CD4-positive, alpha-beta T cell treated with Interleukin-6 at 100 ng/mL for 8 hours (primary cell): ENCODE measurements at places on chromosomes 1 and 21.
A peak's percentile ranks its signal among the peaks of the same experiment; 100 is the strongest.

- DNase-seq: no peak
These were observed 235.9 kb downstream of the TPR start for GRCh38 chr1:186139115-186139514.

DNA sequence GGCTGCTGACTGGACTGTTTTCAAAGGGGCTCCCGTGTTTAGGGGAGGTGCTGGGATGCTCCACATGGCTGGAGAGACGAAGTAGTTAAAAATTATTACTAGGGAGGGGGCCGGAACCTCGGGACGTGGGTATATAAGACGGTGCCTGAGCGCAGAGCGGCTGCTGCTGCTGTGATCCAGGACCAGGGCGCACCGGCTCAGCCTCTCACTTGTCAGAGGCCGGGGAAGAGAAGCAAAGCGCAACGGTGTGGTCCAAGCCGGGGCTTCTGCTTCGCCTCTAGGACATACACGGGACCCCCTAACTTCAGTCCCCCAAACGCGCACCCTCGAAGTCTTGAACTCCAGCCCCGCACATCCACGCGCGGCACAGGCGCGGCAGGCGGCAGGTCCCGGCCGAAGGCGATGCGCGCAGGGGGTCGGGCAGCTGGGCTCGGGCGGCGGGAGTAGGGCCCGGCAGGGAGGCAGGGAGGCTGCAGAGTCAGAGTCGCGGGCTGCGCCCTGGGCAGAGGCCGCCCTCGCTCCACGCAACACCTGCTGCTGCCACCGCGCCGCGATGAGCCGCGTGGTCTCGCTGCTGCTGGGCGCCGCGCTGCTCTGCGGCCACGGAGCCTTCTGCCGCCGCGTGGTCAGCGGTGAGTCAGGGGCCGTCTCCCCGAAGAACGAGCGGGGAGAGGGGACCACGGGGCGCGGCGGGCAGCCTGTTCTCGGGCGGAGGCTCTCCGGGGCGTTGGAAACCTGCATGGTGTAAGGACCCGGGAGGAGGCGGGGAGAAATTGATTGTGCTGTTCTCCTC is at the start of gene CHODL:
TSS of gene CHODL (plus strand) at position 163 of the 793 bp plus-strand sequence. CDS start at position 554, 391 bp downstream.
- no peak for DNase-seq

- no peak for DNase-seq
These were observed 6.0 kb upstream of the DUSP10 start for GRCh38 chr1:221747839-221748238.

DNA sequence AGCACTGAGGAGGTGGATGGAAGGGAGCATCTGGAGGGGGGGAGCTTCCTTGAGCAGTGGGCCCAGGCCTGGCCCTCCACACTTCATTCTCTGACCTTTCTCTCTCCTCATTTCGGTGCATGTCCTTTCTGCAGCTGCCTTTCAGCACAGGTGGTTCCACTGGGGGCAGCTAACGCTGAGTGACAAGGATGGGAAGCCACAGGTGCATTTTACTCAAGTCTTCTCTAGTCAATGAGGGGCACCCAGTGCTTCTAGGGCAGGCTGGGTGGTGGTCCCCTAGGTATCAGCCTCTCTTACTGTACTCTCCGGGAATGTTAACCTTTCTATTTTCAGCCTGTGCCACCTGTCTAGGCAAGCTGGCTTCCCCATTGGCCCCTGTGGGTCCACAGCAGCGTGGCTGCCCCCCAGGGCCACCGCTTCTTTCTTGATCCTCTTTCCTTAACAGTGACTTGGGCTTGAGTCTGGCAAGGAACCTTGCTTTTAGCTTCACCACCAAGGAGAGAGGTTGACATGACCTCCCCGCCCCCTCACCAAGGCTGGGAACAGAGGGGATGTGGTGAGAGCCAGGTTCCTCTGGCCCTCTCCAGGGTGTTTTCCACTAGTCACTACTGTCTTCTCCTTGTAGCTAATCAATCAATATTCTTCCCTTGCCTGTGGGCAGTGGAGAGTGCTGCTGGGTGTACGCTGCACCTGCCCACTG is 43.2 kb downstream of the YARS1 start:
- no peak for DNase-seq

GRCh38 chr1:170530972-170531757 is 801 bp upstream of the GORAB start:
- no peak for DNase-seq

GRCh38 chr21:44571844-44572782 is 1.4 kb upstream of the KRTAP10-4 start:
- DNase-seq: no peak

DNA sequence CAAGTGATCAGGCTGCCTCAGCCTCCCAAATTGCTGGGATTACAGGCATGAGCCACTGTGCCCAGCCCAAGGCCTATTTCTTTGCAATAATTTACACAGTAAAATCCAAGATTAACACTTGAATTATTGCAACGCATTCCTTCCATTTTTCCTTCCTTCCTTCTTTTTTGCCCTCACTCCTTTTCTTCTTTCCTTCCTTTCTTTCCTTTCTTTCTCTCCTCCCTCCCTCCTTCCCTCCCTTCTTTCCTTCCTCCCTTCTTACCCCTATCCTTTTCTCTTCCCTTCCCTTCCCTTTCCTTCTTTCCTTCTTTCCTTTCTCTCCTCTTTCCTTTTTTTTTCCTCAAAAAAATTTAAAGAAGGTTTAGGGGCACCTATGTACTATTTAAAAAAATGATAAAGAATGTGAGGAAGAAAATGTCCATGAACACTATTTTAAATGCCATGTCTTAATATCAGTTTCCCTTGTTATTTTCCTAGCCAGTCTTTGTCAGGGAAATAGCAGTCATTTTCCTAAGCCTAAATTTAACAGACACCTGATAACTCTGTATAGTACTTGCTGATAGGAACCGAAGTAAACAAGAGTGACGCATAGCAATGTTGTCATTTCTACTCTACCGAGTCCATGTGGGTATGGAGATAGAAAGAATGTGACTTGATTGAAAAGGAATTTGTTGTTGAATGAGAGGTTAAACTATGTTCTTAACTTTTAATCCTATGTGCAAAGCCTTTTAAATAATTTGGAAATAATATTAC is 79.8 kb upstream of the HMCN1 start:
- DNase-seq: no peak

DNA sequence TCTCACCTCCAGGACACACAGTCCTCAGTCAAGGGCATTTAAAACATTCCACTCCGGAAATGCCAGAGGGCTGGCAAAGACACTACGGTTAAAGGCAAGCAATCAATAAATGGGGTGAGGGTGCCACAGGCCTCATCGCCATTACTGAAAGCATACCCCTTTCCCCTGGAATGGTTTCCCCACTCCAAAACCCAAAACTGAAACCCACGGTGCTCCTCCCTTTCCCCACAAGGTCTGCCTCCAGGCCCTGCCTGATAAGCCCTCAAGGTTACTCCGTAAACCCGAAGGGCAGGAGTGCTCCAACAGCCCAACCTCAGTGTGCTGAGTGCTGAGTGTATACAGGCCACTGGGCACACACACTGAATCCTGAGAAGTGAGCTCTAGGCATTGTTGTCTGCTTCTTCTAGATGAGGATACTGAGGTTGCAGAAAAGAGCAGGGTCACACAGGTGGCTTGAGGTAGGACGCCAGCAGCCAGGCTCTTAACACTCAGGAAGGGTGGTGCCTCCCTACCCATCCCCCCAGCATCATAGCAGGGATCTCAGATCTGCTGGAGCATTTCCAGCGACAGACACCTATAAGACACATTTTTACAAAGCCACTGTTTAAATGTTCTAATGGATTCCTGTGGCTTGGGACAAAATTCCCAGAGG is 29.0 kb downstream of the SSBP3 start:
- no peak for DNase-seq

- no peak for DNase-seq
These were observed 345.5 kb downstream of the DISC1 start for GRCh38 chr1:231972111-231972445.

- no peak for DNase-seq
These were observed 75.6 kb downstream of the NEK7 start for GRCh38 chr1:198232378-198232777.

- DNase-seq: peak; percentile 53
These were observed 3.7 kb upstream of the ARHGEF19 start for GRCh38 chr1:16215882-16216753.

DNA sequence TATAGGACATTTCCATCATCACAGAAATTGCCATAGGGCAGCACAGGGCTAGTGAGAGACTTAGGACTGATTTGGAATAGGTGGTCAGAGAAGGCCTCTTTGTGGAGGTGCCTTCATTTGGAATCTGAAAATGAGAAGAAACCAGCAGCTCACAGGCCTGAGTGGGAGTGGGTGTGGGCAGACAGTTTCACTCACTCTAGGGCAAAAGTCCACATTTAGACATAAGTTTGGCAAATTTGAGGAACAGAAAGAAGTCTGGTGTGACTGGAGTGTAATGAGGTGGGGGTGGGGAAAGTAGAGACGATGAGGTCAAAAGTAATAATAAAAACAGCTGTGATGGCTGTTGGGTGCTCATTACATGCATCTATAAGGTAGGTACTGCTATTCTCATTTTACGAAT is 22.4 kb upstream of the BCAR3 start:
- no peak for DNase-seq

DNA sequence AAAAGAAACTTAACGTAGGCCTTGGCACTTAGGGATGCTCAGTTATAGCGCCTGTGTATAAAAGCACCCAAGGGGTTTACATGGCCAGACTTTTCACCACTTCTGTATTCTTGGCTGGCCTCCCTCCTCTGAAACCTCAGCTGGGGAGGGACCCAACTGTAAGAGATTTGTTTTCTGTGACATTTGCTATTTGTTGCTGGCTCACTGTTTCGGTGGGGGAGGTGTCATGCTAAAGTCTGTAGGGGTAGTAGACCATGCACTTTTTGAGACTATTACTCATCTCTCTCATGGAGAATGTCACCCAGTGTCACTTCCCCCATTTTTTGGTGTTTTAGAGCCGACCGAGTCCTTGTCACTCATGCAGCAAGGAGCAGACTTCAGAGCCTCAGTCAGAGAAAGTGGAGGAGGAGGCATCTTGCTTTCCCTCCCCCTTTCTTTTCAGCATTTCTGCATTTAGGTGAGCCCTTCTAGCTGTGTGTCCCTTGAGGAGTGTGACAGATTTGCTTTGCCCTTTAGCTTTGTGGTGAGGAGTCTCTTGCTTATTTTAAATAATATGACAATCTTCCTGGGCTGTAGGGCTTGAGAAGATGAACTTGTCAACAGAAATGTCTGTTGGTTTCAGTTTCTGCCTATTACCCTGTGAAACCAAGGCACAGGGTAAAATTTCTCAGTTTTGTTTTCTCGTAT is 160.1 kb downstream of the FASLG start:
- peak; percentile 29 for DNase-seq

GRCh38 chr1:116699605-116700004 is 32.1 kb upstream of the IGSF3 start:
- no peak for DNase-seq

DNA sequence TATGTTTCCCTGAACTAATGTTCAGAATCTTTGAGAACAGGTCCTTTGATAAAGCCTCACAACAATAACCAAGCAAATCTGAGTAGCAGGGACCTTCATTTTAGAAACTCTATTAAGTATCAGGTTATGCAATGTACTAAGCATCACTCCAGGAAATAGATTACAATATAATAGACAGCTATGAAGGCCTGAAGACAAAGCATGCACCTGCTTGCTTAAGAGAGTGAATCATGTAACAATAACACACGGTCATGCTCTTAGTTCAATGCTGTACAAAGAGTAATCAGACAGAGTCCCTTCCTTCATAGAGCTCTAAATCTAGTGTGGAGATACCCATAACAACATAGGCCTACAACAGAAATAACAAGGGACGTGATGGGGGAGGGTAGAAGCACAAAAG is 8.1 kb upstream of the CMPK1 start:
- no peak for DNase-seq

DNA sequence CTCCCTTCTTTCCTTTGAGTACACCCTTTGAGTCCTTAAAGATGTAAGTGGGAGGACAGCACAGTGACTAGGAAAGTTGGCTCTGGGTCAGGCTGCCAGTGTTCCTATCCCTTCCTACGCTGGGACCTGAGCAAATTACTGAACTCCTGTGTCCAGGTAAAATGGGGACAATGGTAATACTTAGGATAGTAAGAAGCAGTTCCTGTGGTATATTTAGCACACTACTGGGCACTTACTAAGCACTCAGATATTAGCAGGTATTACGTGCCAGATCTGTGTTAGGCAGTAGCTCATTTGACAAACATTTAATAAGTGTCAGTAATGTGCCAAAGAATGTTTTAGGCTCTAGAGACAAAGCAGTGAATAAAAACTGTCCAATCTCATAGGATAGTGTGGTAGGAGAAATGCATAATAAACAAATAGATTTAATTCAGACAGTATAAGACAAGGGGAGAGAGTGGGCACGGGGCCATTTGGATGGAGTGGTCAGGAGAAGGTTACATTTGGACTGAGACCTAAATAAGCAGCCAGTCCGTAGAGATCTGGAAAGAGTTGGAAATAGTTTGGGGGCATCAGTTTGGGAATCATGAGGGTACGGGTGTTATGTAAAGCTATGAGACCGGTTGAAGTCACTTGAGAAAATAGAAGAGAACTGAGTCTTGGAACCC is 26.2 kb upstream of the ZFP69B start:
- DNase-seq: no peak

- DNase-seq: no peak
These were observed 83.8 kb downstream of the GABPA start for GRCh38 chr21:25818551-25818950.

- DNase-seq: peak; percentile 73
These were observed 49.2 kb upstream of the C1orf198 start for GRCh38 chr1:230917284-230918135.

DNA sequence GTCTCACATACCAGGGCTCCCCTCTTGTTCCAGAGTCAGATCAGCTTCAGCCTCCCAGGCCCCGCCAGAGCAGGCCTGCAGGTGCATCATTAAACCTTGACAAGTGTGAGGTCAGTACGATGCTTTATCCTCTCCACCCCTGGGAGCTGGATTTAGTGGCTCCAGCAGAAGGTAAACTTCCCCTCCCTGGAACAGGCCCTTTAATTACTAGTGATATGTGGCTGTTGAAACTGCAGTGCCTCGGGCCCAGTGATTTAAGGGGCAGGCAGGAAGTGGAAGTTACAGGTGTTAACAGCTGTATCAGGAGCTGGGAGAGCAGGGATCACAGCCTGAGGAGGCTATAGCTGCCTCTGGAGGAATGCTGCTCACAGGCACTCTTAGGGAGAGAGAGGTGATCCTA is 132.4 kb upstream of the KLHDC7A start:
- no peak for DNase-seq

DNA sequence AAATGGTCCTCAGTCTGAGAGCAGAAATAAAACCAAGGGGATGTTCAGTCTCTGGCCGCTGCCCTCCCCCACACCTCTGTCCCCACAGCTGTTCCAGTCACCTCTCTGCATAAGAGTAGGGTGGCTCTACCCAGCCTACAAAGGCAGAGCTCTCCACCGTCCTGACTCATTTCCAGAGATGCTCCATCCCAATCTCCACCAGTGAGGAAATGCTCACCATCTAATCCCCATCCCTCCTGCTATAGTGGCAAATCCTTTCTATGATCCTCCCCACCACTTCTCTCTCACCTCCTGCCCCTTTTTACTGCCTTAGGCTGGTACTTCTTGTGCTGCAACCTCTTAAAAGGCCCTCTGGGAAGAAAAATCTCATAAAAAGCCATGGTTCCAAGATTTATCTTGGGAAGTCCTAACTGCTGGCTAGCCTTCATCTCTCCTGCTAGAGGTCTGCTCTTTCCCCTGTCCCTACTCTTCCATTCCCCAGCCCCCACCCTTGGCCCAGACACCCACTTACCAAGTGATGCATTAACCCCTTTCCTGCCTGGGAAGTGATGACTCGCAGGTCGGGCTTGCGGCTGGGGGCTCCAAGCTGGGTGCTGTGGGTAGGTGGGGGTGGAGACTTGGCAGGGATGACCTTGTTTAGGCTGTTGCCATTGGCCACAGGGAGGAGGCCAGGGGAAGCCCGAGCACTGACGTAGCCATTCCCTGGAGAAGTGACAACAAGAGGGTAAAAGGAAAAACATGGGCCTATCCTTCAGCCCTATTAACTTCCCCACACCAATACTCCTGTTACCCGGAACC is 23.9 kb downstream of the MEF2D start:
- DNase-seq: no peak

- no peak for DNase-seq
These were observed 45.7 kb downstream of the WNT9A start for GRCh38 chr1:227901906-227902640.
